ENCODE measurements at places on chromosomes 1 and 21. TPM values are rescaled to one million over a fixed set of nuclear protein-coding genes. Genes with fewer than 3 reads are reported as not detected.

The ATP1A1 gene
- total RNA-seq: 536 TPM

The IFI44 gene
- total RNA-seq: 5.3 TPM

The CFH gene
- total RNA-seq: 23.5 TPM

The RCAN3 gene
- total RNA-seq: 50.8 TPM

The NPHS2 gene
- not detected for total RNA-seq

The FOXD3 gene
- 0.82 TPM for total RNA-seq

The OLIG1 gene
- not detected for total RNA-seq

The LCE2B gene
- 3.2 TPM for total RNA-seq

The NCF2 gene
- total RNA-seq: 5.6 TPM

The KCNJ10 gene
- not detected for total RNA-seq

The PRR9 gene
- total RNA-seq: not detected

The CAMK1G gene
- 0.18 TPM for total RNA-seq

The SDC3 gene
- 25.5 TPM for total RNA-seq

The CCDC17 gene
- 1.3 TPM for total RNA-seq

The NTRK1 gene
- total RNA-seq: 0.59 TPM

The CAPZB gene
- 150 TPM for total RNA-seq

The GPR25 gene
- total RNA-seq: not detected

The ZNF593OS gene
- total RNA-seq: not detected

The APOBEC4 gene
- total RNA-seq: not detected

The SH2D2A gene
- total RNA-seq: not detected

The TFF2 gene
- total RNA-seq: not detected

The RGS16 gene
- 1.5 TPM for total RNA-seq

The CELA3A gene
- not detected for total RNA-seq

The PDE4DIP gene
- total RNA-seq: 42.8 TPM

The NR1I3 gene
- total RNA-seq: not detected

The ADAMTS5 gene
- total RNA-seq: 3.0 TPM

The NPHP4 gene
- total RNA-seq: 32.2 TPM

The CFAP45 gene
- 2.6 TPM for total RNA-seq

The G0S2 gene
- total RNA-seq: 13.3 TPM

The ANKRD35 gene
- 6.6 TPM for total RNA-seq

The CAMSAP2 gene
- total RNA-seq: 22.8 TPM

The OLIG2 gene
- total RNA-seq: not detected

The SPRR1A gene
- total RNA-seq: not detected

The NTNG1 gene
- total RNA-seq: 5.1 TPM

The TFAP2E gene
- 2.2 TPM for total RNA-seq

The RHD gene
- not detected for total RNA-seq

The UBXN10 gene
- total RNA-seq: 1.6 TPM

The FTCD gene
- 19.0 TPM for total RNA-seq

The ARTN gene
- total RNA-seq: 4.1 TPM

The GJA5 gene
- 2.7 TPM for total RNA-seq

The GJA9 gene
- total RNA-seq: 0.28 TPM

The C1orf105 gene
- 0.36 TPM for total RNA-seq

The FHAD1 gene
- total RNA-seq: 0.27 TPM

The TRPM2 gene
- total RNA-seq: 1.6 TPM

The KRTAP11-1 gene
- total RNA-seq: 0.68 TPM

The LCE1D gene
- total RNA-seq: not detected

The TTC24 gene
- not detected for total RNA-seq

The A3GALT2 gene
- total RNA-seq: 0.46 TPM

The ADAM30 gene
- not detected for total RNA-seq

The LCK gene
- 1.3 TPM for total RNA-seq

The C1orf174 gene
- total RNA-seq: 27.1 TPM

The RAB3B gene
- 8.5 TPM for total RNA-seq

The TTLL10 gene
- total RNA-seq: 7.3 TPM

The NBPF14 gene
- 38.7 TPM for total RNA-seq

The DCST1 gene
- not detected for total RNA-seq

The PTPRC gene
- 9.5 TPM for total RNA-seq

Data from prostate gland (tissue), 2 donors.